ENCODE measurements at places on chromosomes 4 and X.

DNA sequence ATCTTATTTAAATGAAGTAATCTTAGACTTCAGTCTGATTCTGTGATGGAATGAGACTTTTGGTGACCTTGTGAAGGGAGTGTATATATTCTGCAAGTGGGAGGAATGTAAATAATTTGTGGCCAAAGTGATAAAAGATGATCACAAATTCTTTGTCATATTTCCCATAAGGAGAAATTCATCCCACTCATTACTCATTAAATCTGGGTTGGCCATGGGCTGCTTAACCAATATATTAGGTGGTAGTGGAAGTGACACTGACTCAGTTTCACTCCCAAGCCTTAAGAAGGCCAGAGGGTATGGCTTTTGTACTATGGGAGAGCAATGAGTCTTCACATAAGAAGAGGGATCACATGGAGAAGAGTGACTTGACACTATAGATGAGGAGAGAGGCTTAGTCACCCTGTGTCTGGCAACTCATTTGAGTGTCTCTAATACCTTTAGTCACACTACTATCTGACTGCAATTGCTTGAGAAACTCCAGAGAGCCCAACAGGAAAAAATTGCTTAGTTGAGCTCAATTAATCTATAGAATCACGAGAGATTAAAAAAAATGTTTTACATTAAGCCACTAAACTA lies 408.2 kb upstream of the PITX2 start:
- no peak for DNase-seq
- no peak overlapping the region for H3K27ac ChIP-seq
- no peaks in the 10 kb centered on the region for H3K36me3 ChIP-seq
- no peak overlapping the region for H3K4me3 ChIP-seq
- H3K4me1 ChIP-seq, result no peaks in the 10 kb centered on the region

GRCh38 chr4:118175506-118175905 lies 141.2 kb downstream of the NDST3 start:
- no peaks in the 10 kb centered on the region for H3K4me1 ChIP-seq
- no peak overlapping the region for H3K4me3 ChIP-seq
- H3K36me3 ChIP-seq, result no peaks in the 10 kb centered on the region
- no peak for DNase-seq

DNA sequence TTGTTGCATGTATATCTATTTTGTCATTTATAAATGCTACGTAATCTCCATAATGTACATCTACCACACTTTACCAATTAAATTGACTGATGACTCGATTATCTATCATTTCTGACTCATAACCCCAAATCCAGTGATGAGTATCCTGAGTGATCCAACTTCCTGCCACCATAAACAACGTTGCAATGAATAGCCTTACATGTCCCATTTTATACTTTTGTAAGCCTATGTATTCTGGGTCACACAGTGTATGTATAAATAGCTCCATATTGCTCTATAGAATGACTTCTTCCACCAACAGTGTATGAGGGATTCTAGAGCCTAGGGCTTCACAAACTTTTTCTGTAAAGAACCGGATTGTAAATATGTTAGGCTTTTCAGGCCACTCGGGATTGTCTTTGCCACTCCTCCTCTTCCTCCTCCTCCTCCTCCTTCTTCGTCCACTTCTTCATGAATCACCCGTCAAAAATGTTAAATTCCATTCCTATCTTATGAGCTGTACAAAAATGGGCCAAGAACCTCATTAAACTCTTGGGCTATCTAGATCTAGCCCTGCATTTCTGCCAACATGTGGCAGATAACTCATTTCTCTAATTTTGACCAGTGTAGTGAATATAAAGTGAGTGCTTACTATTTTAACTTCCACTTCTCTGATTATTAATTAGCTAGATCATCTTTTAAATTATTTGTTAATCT lies 672.2 kb upstream of the AMOT start:
- no peak overlapping the region for H3K4me3 ChIP-seq
- no peak for DNase-seq
- H3K4me1 ChIP-seq, result no peaks in the 10 kb centered on the region
- H3K27me3 ChIP-seq, result no peaks in the 10 kb centered on the region
- no peaks in the 10 kb centered on the region for H3K36me3 ChIP-seq
- H3K27ac ChIP-seq, result no peak overlapping the region

- no peaks in the 10 kb centered on the region for H3K36me3 ChIP-seq
- DNase-seq, result no peak
- no peak overlapping the region for H3K4me3 ChIP-seq
- H3K27me3 ChIP-seq, result no peaks in the 10 kb centered on the region
- no peak overlapping the region for H3K27ac ChIP-seq
Observed at GRCh38 chr4:181301735-181302710, 941.2 kb upstream of the TENM3 start.

DNA sequence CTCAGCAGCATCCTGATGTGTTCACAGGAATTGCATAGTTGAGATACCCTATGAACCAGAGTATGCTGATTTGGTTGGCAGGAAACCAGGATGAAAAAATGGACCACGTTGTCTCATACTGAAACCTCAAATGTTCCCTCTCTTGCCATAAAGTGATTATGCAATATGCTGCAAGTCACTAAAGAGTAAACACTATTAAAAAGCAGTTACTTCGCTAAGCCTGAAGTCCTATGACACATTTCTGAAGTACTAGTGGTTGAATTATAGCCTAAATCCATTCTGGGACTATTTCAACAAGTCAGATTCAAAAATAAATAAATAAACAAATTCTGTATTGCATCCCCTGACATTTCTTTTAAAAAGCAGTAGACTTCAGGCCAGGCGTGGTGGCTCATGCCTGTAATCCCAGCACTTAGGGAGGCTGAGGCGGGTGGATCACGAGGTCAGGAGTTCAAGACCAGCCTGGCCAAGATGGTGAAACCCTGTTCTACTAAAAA lies 106.0 kb upstream of the NAP1L5 start:
- no peak for DNase-seq
- H3K36me3 ChIP-seq, result no peaks in the 10 kb centered on the region
- H3K27ac ChIP-seq, result peak overlapping the region; percentile 83
- peaks cover 22% of the 10 kb centered on the region for H3K4me1 ChIP-seq

- no peaks in the 10 kb centered on the region for H3K36me3 ChIP-seq
- no peaks in the 10 kb centered on the region for H3K4me1 ChIP-seq
- no peak for DNase-seq
- no peaks in the 10 kb centered on the region for H3K27me3 ChIP-seq
- H3K4me3 ChIP-seq, result no peak overlapping the region
- H3K27ac ChIP-seq, result no peak overlapping the region
Observed at GRCh38 chr4:107500551-107500950, 219.5 kb downstream of the PAPSS1 start.

GRCh38 chr4:141132709-141133145 lies 542 bp downstream of the RNF150 start:
- H3K4me1 ChIP-seq, result peaks cover 15% of the 10 kb centered on the region
- no peaks in the 10 kb centered on the region for H3K36me3 ChIP-seq
- H3K4me3 ChIP-seq, result peak overlapping the region; percentile 69

- H3K36me3 ChIP-seq, result no peaks in the 10 kb centered on the region
- H3K27me3 ChIP-seq, result no peaks in the 10 kb centered on the region
- no peaks in the 10 kb centered on the region for H3K4me1 ChIP-seq
- DNase-seq, result no peak
- no peak overlapping the region for H3K4me3 ChIP-seq
- H3K27ac ChIP-seq, result no peak overlapping the region
Observed at GRCh38 chr4:180909279-180909678, 1333.9 kb upstream of the TENM3 start.

DNA sequence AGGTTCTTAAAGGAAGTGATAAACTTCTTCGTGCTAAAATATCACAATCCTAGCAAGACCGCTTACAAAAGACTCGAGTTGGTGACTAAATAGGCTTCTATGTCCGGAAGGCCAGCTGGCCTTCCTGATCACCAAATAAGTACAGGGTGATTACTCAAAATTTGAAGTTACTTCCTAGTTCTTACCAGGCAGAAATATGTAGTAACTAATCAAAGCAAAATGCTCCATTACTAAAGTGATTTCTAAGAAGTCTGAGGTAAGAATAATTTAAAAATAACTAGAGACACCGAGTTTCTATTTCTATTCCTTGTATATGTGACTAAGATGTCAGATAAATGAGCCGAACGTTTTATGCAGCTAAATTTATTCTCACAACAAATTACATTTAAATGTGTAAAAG lies 62.2 kb downstream of the NSUN7 start:
- no peaks in the 10 kb centered on the region for H3K27me3 ChIP-seq
- H3K4me3 ChIP-seq, result no peak overlapping the region
- DNase-seq, result no peak
- H3K4me1 ChIP-seq, result peaks cover under 1% of the 10 kb centered on the region

GRCh38 chrX:153475271-153475670 lies 4.9 kb upstream of the HAUS7 start:
- H3K4me1 ChIP-seq, result peaks cover 10% of the 10 kb centered on the region
- H3K4me3 ChIP-seq, result peak overlapping the region; percentile 41
- DNase-seq, result no peak
- no peaks in the 10 kb centered on the region for H3K27me3 ChIP-seq
- H3K27ac ChIP-seq, result no peak overlapping the region

GRCh38 chrX:71162981-71163380 lies 18.3 kb downstream of the NLGN3 start:
- H3K4me3 ChIP-seq, result no peak overlapping the region
- H3K27ac ChIP-seq, result no peak overlapping the region
- DNase-seq, result no peak
- no peaks in the 10 kb centered on the region for H3K36me3 ChIP-seq

GRCh38 chr4:11765849-11766453 lies 337.3 kb upstream of the HS3ST1 start:
- H3K4me1 ChIP-seq, result no peaks in the 10 kb centered on the region
- H3K4me3 ChIP-seq, result no peak overlapping the region
- no peak for DNase-seq
- H3K27me3 ChIP-seq, result no peaks in the 10 kb centered on the region
- no peaks in the 10 kb centered on the region for H3K36me3 ChIP-seq

GRCh38 chr4:105556206-105556605 lies 3.8 kb downstream of the ARHGEF38 start:
- DNase-seq, result no peak
- no peaks in the 10 kb centered on the region for H3K27me3 ChIP-seq
- no peaks in the 10 kb centered on the region for H3K36me3 ChIP-seq
- peaks cover 11% of the 10 kb centered on the region for H3K4me1 ChIP-seq

DNA sequence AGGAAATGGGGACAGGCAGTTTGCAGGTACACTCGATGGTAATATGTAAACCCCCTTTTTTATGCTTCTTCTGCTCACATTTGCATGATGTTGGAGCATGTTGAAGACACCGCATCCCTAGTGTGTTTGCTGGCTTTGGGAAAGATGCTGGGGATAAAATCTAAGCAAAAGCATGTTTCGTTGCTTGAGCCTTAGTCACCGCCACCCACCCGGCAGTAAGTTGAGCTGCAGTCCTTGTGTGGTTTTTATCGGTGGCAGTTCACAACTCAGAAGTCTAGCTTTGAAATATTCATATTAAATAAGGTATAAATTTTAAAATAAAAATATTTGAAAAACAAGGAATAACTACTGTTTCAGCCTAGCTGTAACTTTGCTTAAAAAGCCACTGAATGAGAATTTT lies 21.7 kb upstream of the MND1 start:
- peaks cover 18% of the 10 kb centered on the region for H3K36me3 ChIP-seq
- no peaks in the 10 kb centered on the region for H3K4me1 ChIP-seq
- no peak overlapping the region for H3K27ac ChIP-seq
- H3K27me3 ChIP-seq, result no peaks in the 10 kb centered on the region
- H3K4me3 ChIP-seq, result no peak overlapping the region
- DNase-seq, result no peak

GRCh38 chr4:176261481-176261880 lies 7.5 kb downstream of the ASB5 start:
- no peaks in the 10 kb centered on the region for H3K4me1 ChIP-seq
- no peaks in the 10 kb centered on the region for H3K27me3 ChIP-seq
- DNase-seq, result no peak
- no peak overlapping the region for H3K4me3 ChIP-seq
- H3K36me3 ChIP-seq, result no peaks in the 10 kb centered on the region

GRCh38 chr4:108398316-108398715 lies 222.1 kb upstream of the RPL34 start:
- H3K27me3 ChIP-seq, result no peaks in the 10 kb centered on the region
- H3K36me3 ChIP-seq, result no peaks in the 10 kb centered on the region
- no peaks in the 10 kb centered on the region for H3K4me1 ChIP-seq
- DNase-seq, result no peak
- no peak overlapping the region for H3K27ac ChIP-seq
- H3K4me3 ChIP-seq, result no peak overlapping the region

DNA sequence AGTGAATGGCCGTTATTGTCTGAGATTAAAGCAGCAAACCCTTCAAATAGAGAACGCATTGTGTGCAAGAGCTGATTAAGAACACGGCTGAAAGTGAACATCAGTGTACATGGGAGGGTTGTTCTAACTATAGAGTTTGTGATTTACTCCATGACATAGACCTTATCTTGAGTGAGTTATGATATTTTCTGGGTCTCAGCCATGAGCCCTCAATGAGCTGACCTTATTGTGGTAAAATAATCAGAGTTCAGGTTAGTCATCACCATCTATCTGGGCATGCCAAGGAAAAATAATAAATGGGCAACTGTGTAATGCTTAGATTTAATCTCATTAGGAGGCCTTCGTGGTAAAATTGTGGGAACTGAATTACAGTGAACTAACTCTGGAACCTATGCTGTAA lies 33.2 kb upstream of the CLDN24 start:
- H3K36me3 ChIP-seq, result no peaks in the 10 kb centered on the region
- no peaks in the 10 kb centered on the region for H3K4me1 ChIP-seq
- H3K4me3 ChIP-seq, result no peak overlapping the region
- DNase-seq, result no peak
- H3K27me3 ChIP-seq, result no peaks in the 10 kb centered on the region

DNA sequence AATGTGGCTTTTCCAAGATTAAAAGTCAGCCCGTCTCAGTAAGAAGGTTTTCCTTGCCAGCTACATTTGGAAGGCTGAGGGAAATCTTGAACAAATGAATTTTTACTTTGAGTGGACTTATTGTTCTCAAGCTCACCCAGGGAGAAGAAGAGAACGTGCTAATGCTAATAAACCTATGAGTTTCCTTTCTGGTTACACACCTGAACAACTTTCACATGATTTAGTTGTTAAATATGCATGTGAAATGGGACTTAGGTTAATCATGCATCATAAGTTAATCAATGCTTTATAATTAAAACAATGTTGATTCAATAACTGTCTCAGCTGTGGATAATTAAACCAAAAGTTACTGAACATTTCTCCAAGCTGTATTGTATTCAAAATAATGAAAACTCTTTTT lies 33.9 kb downstream of the DIPK2B start:
- no peaks in the 10 kb centered on the region for H3K4me1 ChIP-seq
- no peak overlapping the region for H3K27ac ChIP-seq
- no peaks in the 10 kb centered on the region for H3K36me3 ChIP-seq
- H3K27me3 ChIP-seq, result no peaks in the 10 kb centered on the region
- no peak overlapping the region for H3K4me3 ChIP-seq

DNA sequence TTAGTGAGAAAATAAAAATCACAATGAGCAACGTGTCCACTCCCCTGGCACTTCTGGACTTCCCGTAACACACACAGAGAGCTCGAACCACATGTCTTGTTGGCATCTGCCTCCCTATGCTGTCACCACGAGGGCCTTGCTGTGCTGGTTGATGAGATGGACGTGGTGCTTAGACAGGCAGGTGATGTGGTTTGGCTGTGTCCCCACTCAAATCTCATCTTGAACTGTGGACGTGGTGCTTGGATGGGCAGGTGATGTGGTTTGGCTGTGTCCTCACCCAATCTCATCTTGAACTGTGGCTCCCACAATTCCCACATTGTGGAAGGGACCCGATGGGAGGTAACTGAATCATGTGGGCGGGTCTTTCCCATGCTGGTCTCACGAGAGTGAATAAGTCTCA lies 40.0 kb downstream of the FGFRL1 start:
- H3K27me3 ChIP-seq, result peaks cover 10% of the 10 kb centered on the region
- peaks cover 20% of the 10 kb centered on the region for H3K4me1 ChIP-seq
- no peaks in the 10 kb centered on the region for H3K36me3 ChIP-seq
- no peak for DNase-seq

- no peak overlapping the region for H3K4me3 ChIP-seq
- H3K4me1 ChIP-seq, result no peaks in the 10 kb centered on the region
- DNase-seq, result no peak
- H3K27me3 ChIP-seq, result no peaks in the 10 kb centered on the region
- H3K36me3 ChIP-seq, result no peaks in the 10 kb centered on the region
Observed at GRCh38 chrX:44580466-44580865, 37.8 kb upstream of the FUNDC1 start.
